ENCODE measurements at places on chromosomes 16 and 17.

DNA sequence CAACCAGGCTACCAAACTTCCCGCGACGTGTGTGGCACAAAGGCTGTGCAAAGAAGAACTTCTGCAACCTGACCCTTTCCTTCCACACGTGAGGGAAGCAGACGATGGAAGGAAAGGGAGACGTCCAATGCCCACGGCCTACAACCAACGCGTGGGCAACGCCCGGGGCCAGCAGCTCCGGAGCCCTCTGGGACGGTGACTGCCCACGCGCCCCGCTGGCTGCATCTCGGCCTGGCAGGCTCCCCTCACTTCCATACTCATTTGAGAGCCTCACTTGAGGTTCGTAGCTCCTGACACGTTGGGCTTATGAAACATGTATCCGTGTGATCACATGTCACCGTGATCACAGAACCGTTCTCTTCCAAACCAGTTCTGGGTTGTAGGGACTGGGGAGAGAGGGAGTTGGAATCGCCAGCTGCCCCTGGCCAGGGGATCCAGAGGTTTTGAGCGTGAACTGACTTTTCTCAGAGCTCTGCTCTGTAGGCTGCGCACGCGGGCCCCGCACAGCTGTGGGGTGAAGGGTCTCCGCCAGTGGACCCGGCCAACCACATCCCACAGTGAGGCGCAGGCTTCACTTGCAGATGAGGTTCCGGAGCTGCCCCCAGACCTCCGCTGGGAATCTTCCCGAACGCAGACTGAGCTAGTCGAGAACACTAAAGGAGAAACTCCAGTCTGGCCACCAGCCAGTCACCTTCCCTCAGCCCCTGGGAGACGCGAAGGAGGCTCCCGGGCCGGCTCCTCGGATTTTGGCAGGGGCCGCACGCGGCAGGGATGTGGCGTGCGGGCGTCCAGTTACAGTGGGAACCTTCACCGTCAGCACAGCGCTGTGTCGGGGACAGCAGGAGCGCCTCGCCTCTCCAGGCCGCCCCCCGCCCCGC, 1.0 kb downstream of the LMF1 start:
- DNase-seq: no peak

DNA sequence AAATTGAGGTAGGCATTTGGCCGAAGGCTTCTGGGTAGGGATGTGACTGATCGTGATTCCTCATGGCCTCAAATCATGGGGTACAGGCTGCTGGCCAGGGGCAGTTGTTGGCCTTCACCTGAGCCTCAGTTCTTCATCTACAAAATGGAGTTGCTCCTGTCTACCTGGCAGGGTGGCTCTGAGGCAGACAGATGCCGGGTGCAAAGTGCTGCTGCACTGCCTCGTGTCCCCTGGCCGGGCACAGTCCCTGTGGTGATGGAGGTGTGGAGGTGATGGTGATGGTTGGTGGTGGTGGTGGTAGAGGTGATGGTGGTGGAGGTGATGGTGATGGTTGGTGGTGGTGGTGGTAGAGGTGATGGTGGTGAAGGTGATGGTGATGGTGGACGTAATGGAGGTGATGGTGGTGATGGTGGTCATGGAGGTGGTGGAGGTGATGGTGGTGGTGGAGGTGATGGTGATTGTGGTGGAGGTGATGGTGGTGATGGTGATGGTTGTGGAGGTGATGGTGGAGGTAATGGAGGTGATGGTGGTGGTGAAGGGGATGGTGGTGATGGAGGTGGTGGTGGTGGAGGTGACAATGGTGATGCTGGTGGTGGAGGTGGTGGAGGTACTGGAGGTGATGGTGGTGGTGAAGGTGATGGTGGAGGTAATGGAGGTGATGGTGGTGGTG, 52.6 kb downstream of the RNF213 start:
- DNase-seq: peak; percentile 14

DNA sequence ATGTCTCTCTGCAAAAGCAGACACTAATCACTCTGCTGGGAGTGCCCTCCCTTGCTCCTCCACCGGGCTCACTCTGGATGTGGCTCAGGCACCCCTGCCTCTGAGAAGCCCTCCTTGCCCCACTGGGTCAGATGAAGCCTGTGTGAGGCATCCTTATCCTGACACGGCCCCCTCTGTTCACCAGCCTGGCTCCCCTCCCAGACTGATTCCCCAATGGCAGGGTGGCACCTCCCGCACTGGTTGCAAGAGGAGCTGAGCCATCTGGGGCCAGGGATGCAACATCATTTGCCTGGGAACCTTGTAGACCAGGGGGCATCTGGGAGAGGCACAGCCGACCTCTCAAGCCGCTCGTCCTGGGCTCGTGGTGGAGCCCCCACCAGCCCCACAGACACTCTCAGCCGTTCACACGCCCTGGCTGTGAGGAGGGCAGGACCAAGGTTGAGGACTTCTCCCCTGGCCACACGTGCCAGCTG, 6.7 kb downstream of the SMTNL2 start:
- DNase-seq: no peak

DNA sequence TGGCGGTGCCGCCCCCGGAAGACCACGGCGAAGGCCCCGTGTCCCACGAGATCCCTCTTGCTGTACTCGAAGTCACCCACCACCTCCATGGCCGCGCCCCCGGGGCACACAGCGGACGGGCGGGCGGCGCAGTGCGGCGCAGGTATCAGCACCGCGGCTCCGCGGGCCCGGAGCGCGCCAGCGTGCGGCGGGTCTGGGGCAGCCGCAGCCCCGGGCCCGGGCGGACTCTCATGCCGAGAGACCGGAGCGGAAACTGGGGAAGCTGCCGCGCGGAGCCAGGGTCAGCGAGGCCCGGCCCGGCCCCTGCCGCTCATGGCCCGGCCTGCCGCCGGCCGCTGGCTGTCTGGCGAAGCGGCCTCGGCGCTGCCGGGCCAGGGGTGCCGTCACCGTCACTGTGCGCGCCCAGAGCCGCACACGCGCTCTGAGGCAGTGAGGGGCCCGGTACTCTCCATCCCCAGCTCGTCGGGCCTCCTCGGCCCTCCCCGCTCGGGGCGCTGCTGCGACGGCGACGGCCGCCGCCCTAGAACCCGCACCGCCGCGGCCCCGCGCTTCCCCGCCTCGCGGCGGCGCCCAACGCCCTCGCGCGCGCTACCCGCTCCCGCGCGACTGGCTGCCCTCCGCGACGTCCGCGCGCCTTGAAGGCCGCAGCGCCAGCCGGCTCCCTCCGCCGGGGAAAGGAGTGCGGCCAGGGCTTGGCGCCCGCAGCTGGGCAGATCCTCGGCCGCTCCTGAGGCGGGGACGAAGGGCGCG, at the start of gene ULK2:
ULK2 (minus strand) TSS at position 608 of the 750 bp plus-strand sequence; CDS start at position 89, 519 bp downstream.
- peak; percentile 53 for DNase-seq

DNA sequence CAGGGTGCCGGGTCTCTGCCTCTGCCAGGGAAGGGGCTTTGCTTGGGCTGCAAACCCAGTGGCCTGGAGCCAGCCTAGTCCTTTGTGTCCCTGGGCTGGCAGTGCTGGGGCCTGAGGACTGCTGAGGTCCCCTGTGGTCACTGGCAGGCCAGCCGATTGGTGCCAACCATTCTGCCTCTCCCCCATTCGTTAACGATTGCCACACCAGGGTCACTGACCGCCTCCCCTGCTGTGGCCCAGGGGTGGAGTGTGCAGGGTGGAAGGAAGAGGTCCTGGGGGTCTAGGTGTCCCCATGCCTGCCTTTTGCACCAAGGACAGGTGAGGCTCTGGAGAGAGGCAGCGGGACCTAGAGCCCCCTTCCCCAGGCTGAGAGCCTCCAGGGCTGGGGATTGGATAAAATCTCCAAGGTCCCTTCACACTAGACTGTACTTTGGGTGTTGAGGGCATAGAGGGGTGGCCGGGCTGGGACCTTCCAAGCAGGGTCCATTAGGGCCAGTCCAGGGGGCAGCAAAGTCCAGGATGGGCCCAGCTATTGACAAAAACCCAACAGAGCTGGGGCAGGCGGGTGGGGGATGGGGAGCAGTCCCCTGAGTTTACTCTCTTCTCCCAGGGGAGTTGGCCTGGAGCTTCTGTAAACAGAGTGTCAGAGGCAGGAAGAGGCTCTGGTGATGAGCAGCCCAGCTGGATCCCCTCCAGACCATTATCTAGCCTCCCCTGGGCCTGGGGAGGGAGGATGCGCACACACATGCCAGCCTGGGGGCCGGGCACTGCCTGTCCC, 1.1 kb downstream of the VASN start:
- DNase-seq: no peak
